ENCODE measurements at places on chromosomes 5 and 9.

- no peak for DNase-seq
Measured at GRCh38 chr5:59575648-59576445, 317.7 kb downstream of the PDE4D start.

- no peak for DNase-seq
Measured at GRCh38 chr5:178788381-178789085, 58.1 kb upstream of the ZNF354A start.

- DNase-seq, result no peak
Measured at GRCh38 chr5:74336297-74336696, 304.2 kb downstream of the ENC1 start.

- DNase-seq, result no peak
Measured at GRCh38 chr5:146761811-146762210, 116.7 kb downstream of the PPP2R2B start.
